Osteocyte (in vitro differentiated cells): ENCODE measurements at places on chromosomes 1 and 21. TPM values are rescaled to one million over a fixed set of nuclear protein-coding genes. Genes with fewer than 3 reads are reported as not detected.

GRCh38 chr1:213192026-213192425 lies 141.0 kb downstream of the RPS6KC1 start:
- no peak for DNase-seq

The LCE2B gene
- not detected in 2 replicates for total RNA-seq

- DNase-seq: no peak
Measured at GRCh38 chr1:109484519-109484975, 842 bp downstream of the ATXN7L2 start.

DNA sequence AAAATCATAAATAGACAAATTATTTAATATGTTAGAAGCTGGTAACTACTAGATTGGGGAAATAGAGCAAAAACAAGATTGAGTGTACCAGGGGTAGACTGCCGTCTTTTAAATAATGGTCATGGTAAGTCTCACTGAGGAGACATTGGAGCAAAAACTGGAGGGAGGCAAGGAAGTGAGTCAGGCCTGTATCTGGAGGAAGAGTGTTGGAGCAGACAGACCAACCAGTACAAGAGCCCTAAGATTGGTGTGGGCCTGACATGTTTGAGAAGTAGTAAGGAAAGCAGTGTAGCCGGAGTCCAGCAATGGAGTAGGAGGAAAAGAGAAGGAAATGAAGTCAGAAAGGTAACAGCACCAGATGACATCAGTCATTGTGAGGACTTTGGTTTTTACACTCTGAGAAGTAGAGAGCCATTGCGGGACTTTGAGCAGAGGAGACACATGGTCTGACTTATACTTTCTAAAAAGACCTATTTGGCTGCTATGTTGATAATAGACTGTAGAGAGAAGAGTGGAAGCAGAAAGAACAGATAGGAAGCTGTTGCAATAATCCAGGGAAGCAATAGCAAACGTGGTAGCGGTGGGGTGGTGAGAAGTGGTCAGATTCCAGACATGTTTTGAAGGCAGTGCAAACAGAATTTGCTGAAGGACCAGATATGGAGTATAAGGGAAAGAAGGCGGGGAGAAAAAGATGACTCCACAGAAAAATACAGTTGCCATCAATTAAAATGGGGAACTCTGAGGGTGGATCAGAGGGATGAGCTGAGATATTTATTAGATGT lies 44.7 kb upstream of the GJA5 start:
- DNase-seq: no peak

DNA sequence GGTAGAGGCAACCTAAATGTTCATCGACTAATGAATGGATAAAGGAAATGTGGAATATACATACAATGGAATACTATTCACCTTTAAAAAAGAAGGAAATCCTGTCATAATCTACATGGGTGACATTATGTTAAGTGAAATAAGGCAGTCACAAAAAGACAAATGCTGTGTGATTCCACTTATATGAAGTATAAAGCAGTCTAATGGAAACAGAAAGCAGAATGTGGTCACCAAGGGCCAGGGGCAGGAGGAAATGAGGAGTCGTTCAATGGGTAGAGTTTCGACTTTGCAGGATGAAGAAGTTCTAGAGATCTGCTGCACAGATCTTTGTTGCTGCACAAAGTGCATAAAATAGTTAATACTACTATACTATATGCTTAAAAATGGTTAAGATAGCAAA lies 7.8 kb downstream of the DIPK1A start:
- no peak for DNase-seq

- no peak for DNase-seq
Measured at GRCh38 chr1:222634180-222635013, 16.5 kb downstream of the MIA3 start.

- DNase-seq: no peak
Measured at GRCh38 chr1:234543442-234544086, 64.6 kb upstream of the TARBP1 start.

The TMEM82 gene
- total RNA-seq: not detected in 2 replicates

- DNase-seq: no peak
Measured at GRCh38 chr1:26602378-26602959, 72.9 kb downstream of the RPS6KA1 start.

The PDE9A gene
- 8.5 and 12.3 TPM in 2 replicates for total RNA-seq

DNA sequence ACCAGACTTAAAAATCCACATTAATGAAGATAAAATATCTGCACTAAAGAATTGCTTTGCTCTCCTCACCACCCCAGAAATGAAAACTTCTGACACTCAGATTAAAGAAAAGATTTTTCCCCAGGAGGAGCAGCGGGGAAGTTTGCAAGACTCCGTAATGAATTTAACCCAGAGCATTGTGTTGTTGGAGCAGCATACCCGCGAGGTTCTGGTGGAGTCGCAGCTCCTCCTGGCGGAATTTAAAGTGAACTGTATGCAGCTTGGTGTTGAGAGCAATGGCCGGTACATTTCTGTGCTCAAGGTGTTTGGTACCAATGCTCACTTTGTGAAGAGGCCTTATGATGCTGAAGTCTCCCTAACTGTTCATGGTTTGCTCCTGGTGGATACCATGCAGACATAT lies 46.4 kb downstream of the VPS13D start:
- DNase-seq: no peak

DNA sequence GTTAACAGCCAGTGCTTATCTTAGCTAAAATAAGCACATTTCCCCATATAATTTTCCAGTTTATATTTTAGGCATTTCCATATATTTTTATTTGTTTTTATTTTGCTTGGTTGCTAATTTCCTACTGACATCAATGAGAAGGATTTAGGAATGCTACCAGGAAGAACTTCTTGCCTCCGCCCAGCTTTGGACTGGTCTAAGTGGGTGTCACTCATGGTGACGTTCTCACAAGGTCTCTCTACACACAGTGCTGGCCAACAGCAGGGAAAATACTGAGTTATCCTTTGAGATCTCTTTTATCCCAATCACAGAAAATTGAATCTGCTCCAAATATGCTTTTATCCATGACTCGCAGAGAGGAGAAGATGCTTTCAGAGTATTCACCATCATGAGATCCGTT lies 13.2 kb downstream of the MX1 start:
- no peak for DNase-seq

The NTNG1 gene
- total RNA-seq: not detected in 2 replicates

DNA sequence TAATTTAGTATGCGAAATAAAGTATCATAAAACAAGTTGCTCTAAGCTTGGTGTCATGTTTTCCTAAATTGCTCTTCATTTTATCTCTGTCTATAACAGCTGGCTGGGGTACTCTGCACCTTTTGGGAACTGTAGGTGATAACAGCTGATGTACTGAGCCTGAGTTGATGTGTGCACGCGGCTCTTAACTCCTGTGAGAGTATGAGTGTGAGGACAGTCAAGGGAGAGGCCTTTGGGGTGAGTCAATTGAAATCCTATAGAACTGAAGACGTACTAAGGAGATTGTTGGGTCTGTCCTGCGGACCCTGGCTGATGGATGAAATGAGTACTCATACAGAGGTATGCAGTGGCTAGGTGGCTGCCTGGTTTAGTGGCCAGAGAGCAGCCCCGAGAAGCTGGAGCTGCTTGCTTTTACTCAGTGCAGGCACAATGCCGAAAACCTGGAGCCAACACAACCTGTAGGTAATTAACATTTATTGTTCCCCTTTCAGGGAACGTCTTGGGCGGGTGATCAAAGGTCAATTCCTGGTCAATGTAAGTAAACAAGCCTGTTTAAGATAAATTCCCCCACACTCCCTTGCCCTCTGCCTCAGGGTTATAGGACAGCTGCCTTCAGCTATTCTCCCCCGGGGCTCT lies 188.5 kb downstream of the PRDM2 start:
- no peak for DNase-seq

- no peak for DNase-seq
Measured at GRCh38 chr1:16235944-16236510, 956 bp downstream of the CPLANE2 start.

The EVI5 gene
- total RNA-seq: 52.6 and 59.6 TPM in 2 replicates

The FALEC gene
- total RNA-seq: not detected in 2 replicates

GRCh38 chr21:33843216-33843615 lies 72.4 kb downstream of the ATP5PO start:
- no peak for DNase-seq

GRCh38 chr21:35027563-35028450 lies 21.3 kb downstream of the RUNX1 start:
- DNase-seq: no peak

DNA sequence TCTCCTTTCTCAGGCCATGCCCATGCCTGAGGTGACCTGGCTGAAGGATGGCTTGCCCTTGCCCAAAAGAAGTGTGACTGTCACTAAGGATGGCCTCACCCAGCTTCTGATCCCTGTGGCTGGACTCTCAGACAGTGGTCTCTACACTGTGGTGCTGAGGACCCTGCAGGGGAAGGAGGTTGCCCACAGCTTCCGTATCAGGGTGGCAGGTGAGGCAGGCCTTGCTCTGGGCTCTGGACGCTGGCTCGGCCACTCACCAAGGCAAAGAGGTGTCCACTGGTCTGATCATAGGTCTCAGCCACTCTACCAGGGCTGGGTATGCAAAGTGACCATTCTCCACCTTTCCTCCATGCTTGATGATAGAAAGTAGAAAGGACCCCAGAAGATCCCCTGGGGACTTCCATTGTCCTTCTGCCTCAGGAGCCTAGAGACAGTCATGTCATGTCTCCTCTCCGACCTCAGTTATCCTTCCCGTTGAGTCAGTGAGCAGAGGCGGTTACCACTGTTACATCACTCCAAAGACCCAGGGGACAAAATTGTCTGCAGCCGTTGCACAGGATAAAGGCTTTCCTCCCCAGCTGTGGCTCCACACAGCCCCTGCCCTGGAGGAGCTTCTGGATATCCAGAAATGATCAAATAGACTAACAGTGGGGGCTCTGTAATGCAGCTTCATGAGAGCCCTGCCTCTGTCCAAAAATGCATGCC lies 34.2 kb downstream of the IGFN1 start:
- peak; percentile 51 for DNase-seq

GRCh38 chr1:9135073-9135836 lies 6.4 kb upstream of the GPR157 start:
- DNase-seq: no peak

The COL16A1 gene
- total RNA-seq: 89.2 and 90.7 TPM in 2 replicates

The FOXD2 gene
- total RNA-seq: 1.0 and 1.5 TPM in 2 replicates

The MRPS21 gene
- 76.0 and 81.5 TPM in 2 replicates for total RNA-seq

DNA sequence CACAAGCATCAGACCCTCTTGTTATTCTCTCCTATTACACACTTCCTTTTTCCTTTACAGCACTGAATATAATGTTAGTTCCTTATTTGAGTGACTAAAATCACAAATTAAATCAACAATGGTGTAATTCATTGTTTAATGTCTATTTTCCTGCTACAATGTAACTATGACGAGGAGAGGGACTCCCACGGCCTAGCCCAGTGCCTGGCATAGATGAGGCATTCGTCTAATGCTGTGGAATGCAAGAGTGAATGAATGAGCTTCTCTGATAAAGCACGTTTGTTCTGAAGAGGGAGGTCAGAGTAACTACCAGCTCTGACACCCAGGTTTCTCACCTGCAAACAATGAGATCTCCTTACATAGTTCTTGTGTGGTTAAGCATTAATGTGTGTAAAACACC lies 479.4 kb downstream of the OMA1 start:
- DNase-seq: no peak

DNA sequence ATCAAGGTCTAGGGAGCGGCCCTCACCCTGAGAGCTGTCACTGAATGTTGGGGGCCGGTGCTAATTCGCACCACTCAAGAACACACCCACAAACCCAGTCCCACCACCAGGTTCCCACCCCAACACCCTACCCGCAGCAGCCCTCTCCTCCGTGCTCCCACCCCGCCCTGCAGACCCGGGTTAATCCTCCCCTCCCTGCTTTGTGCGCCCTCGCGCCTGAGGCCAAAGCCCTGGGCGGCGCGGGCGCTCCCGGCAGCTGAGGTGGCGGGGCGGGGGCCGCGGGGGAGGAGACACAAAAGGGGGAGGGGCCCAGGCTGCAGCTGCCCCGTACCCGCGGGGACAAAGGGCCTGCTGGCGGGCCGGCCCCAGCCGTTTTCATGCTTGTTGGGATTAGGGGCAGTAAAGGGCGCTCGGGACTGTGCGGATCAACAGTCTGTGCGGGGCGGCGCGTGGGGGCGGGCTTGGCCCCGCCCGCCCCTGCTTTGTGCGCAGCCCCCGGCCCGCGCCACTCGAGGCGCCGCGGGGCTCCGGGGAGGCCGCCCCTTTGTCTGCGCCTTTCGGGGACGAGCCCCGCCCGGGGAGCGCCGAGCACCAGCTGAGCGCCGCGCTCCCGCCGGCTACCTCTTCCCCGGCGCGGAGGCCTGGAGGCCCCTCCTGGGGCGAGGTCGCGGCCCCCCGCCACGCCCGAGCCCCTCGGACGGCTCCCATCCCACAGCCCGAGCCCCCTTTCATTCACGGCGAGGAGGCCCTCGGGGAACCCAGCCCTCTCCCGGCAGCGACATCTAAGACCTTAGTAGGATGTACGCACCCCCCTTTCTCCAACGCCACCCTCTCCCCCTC lies 10.9 kb downstream of the C1orf216 start:
- peak; percentile 84 for DNase-seq

- DNase-seq: no peak
Measured at GRCh38 chr1:151711951-151712350, 4.7 kb downstream of the CELF3 start.

The PGD gene
- 197 and 199 TPM in 2 replicates for total RNA-seq

The BRDT gene
- total RNA-seq: not detected in 2 replicates

DNA sequence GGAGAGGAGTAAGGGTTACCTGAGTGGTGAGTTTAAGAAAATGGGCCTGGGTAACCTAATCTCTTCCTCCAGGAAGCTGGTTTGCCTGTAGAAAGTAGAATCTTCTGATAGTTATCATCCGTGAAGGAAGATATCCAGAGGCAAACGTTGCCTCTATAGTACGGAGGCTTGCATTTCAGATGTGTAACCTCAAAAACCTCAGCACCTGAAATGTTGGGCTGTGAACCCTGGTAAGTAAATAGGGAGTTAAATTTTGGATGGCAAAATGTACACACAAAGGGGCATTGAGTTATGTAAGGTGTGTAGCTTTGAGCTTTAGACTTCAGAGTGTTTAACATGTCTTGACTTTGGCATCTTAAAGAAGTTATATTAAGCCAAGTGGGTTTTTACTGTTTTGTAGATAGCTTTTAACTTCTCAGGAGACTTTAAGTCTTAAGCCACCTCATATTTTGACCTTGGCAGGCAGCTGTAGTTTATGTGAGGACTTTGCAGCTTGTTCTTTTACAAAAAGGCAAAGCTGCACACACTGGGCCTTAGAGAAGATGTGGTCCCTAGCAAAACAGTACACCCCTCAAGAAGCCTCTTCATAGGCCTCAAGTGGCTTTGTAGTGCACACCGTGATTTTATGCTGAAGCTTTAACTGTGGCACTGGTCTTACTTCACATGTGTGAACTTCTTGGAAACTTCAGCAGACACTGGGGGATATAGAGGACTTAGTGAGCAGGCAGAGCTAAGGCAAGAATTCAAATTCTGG lies 83.4 kb downstream of the SNRPE start:
- DNase-seq: no peak

GRCh38 chr1:57304591-57304990 lies 119.3 kb downstream of the DAB1 start:
- DNase-seq: no peak

DNA sequence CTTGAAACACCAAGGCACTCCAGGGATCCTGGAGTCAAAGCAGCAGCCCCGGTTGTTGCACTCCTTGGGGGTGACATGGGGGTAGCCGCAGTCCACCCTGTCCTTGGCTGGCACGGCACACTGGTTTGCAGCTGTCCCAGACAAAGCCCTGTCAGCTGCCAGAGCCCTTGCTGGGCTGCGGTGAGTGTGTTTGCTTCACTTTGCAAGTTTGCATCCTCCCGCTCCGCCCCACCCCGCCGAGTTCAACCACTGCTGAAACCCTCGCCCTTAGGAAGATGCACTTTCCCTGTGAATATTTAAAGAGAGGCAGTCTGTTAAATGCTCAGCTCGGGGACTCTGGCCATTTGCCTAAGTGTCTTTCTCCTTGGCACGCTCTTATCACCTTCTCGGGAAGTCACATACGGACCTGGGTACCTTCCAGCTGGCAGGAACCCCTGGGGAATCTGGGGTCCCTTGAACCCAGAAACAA lies 1.7 kb downstream of the TFF3 start:
- DNase-seq: no peak

The CLEC20A gene
- total RNA-seq: not detected in 2 replicates
